ENCODE measurements at places on chromosomes 1 and 21.

DNA sequence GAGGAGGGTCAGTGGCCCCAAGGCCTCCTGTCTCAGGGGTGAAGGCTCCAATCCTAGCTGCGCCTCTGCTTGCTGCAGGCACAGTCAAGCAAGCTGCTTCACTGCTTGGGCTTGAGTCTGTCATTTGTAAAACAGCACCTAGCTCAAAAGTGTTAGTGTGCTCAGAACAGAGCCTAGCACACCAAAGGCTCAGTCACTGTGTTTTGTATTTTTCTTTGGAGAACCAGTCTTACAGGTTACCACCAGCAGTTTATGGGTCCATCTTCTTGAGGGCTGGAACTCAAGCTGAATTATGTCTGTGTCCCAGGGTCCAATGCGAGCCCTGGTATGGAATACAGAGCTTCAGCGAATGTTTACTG, 113.6 kb downstream of the DMRTB1 start:
- no peak for DNase-seq

- no peak for DNase-seq
Measured at GRCh38 chr1:41599912-41600311, 115.4 kb upstream of the EDN2 start.

DNA sequence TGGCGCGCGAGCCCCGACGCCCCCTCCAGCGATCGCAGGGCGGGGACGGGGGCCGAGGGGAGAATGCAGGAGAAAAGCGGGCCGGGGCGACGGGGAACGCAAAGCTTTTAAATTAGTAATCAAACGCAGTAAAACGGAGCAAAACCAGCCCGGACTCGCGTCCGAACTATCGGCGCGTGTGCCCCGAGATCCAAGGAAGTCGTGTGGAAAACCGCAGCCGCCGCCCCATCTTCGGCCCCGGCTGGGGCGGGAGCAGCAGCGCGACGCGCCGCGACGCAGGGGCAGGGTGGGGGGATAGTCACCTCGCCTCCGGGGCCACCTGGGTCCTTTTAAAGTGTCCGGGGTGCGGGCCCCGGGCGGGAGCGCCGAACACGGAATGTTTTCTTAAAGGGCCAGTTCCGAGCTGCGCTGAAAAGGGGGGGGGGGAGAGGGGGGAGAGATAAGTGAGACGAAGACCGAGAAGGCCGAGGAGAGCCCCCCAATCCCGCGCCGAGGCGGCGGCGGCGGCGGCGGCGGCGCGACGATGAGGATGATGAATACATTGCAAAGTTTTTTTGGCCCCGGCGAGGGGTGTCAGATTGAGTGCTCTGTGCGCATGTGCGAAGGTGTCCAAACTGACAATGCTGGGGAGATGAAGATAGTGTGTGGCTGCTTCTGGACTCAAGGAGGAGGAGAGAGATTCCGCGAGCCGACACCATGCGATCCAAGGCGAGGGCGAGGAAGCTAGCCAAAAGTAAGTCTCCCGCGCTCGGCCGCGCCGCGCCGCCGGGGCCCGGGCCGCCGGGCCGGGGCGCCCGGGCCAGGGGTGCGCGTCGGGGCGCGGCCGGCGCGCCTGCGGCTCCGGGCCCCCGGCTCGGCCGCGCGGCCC, at the start of gene PRDM16:
PRDM16 (plus strand) TSS at position 640 of the 868 bp plus-strand sequence; CDS start at position 697, 57 bp downstream.
- DNase-seq: no peak

DNA sequence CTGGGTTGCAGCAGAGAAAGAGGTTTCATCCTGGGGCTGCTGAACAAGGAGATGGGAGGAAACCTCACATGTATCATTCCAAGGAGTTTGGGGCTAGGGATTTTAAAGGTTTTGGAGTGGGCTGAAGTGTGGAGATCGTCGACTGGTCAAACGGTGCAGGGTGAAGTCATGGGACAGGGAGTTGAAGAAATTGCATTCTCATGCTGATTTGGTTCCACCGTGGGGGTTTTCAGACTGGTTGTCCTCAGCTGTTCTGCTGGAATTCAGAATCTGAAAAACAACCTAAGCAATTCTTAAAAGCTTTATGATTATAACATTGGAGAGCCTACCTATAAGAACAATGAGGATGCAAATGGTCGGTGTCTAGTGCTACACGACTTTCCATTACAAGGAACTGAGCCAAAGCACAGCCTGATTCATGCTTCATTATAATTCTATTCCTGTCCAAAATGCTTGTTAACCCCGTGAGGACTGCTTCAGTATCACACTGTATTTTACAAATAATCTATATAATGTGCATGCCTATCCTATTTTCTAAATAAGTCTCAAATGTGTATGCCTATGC, 242.7 kb downstream of the TM2D1 start:
- no peak for DNase-seq

DNA sequence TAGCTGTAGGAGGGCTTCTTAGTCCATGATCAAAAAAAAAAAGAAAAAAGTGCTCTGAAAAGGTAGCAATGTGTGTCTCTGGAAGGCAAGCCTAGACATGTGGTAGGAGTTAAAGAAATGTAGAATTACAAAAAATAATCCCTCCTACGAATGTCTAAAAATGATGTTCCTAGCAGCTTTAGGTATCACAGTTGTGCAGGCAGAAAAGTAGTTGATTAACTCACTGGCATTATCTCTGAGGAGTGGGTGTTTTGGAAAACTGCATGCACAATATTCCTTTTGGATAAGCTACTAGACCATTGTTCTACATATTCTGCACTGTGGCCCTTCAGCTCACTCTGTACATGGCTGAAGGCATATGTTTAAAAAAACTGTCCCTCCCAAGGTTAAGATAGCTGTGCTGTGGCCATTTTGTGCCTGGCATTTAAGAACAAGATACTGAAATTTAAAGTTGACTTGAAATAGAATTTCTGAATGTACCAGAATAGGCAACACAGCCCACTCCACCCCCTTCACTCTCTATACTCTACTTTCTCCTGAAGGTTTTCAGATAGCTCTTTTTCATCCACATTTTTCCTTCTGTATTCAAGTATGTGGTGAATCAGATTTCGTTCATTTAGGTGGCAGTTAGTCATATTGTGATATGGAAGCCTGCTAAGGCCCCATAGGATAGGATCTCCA, 463.9 kb upstream of the LRRC7 start:
- no peak for DNase-seq
